NCI-H526 treated with DMSO at 0.1 percent for 48 hours (cell line): ENCODE measurements at places on chromosomes 1 and 21.

GRCh38 chr1:40239626-40240025 is 8.1 kb upstream of the TMCO2 start:
- no peak for DNase-seq

GRCh38 chr1:25430967-25431881 is 527 bp downstream of the MACO1 start:
- no peak for DNase-seq

GRCh38 chr1:7984811-7985210 is 23.3 kb downstream of the PARK7 start:
- no peak for DNase-seq

- DNase-seq, result no peak
These were observed 541.1 kb upstream of the PRMT6 start for GRCh38 chr1:106515375-106515774.

DNA sequence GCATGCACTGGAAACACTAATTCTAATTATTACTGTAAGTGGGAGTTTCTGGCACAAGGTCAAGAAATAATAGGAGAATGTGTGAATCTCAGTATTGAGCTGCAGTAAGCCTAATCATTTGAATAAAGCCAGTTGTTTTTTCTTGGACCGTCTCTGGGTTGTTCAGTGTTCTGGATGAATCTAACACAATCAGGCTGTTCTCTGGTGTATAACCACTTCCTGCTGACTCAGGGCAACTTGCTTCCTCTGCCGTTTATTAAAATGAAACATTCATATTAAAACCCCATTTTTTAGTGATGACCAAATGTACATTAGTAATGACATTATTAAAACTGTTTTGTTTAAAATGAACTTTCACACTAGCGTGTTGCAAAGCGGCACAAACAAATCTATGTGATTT is 273.1 kb upstream of the SNX7 start:
- no peak for DNase-seq

GRCh38 chr1:236746785-236747184 is 48.3 kb upstream of the MTR start:
- no peak for DNase-seq

GRCh38 chr1:230077011-230077410 is 10.0 kb downstream of the GALNT2 start:
- DNase-seq, result no peak
